Fibroblast of lung (primary cell): ENCODE measurements at places on chromosomes 5 and 9. TPM values are rescaled to one million over a fixed set of nuclear protein-coding genes. Genes with fewer than 3 reads are reported as not detected.

Gene CD274
- total RNA-seq = 3.3 and 5.9 TPM in 2 replicates

Gene SPINK7
- not detected in 2 replicates for total RNA-seq

GRCh38 chr9:7259544-7260241 is 501.9 kb downstream of the KDM4C start:
- no peaks in the 10 kb centered on the region for H3K36me3 ChIP-seq
- H3K27ac ChIP-seq = no peak overlapping the region
- no peak for DNase-seq
- H3K27me3 ChIP-seq = no peaks in the 10 kb centered on the region

DNA sequence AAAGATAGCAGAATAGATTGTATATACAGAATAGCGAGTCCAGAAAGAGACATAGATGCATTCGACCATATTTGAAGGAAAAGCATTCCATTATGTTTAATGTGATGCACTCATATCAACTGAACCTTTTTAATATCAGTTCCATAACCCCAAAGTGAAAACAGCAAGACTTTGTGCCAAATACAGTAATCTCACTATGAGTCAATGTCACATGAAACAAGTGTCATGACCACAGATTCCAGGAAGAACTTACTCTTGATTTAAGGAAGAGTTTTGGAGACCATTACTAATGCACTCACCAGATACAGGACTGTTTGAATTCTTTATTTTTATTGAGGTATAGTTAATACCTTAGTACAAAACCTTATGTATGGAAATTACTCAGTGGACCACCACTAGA is 220.5 kb downstream of the SH3GL2 start:
- no peaks in the 10 kb centered on the region for H3K27me3 ChIP-seq
- peak; percentile 24 for DNase-seq
- H3K36me3 ChIP-seq = no peaks in the 10 kb centered on the region
- H3K4me3 ChIP-seq = no peak overlapping the region
- H3K27ac ChIP-seq = no peak overlapping the region
- no peaks in the 10 kb centered on the region for H3K4me1 ChIP-seq

Gene CACNA1B
- under 0.01 and 0.17 TPM in 2 replicates for total RNA-seq
